ENCODE measurements at places on chromosomes 12 and 14.

DNA sequence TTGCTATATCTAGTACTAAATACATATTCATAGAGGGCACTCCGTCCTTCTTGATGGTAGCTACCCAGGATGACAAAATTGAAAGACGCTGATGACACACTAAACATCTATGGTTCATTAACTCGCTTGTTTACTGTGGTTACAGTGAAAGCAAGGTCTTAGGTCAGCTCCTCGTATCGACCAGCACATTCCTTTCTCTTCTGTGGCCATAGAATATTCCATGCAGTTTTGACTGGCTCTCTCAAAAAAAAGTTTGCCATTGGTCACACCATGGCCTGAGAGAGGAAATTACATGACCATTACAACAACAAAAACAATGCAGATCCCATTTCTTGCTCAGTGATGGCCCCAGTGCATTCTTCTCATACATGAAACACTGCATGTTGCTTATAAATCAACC is 411.4 kb upstream of the SOX5 start:
- no peak for DNase-seq

- no peak for DNase-seq
Measured at GRCh38 chr12:77003246-77003645, 62.1 kb downstream of the E2F7 start.

DNA sequence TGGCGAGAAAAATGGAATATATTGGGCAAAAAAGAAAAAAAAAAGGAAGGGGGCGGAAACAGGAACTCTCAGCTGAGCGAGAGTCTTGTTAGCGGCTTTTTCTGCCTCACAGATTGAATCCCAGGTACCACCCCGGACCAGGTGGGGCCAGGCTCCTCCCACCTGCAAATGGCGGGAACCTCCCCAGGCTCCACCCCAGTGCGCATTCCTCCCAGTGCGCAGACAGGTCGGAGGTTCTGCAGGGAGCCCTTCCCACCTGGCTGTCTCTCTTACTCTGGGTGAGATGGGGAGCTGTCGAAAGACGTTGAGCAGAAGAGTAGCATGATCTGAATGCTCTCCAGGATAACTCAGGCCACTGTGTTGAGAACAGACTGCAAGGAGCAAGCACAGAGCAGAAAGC is 57.0 kb upstream of the ETV6 start:
- DNase-seq: no peak

DNA sequence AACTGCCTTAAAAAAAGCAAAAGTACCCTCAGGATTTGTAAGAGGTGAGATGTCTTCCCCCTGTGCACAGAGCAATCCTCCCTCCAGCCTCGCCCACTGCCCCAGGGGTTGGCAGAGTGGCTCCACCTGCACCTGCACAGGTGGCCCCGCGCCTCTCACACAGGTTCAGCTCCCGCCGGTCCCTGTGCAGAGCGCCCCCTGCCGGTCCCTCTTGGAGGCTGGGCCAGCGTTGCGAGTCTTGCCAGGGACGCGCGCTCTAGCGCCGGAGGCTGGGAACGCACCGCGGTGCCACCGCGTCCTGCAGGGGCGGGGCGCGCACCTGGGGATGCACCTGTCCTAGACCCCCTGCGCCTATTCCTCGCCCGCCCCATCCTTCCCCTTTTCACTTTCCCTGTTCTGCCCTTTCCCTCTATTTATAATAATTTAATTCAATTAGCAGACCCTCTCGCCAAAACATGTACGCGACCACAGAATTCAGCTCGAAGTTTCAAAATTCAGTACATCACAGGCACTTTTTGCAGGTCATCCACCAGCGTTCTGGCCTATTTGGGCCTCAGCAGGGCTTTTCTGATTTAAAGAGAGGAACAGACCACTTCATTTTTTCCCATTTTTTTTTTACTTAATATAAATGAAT is 618.6 kb downstream of the AACS start:
- no peak for DNase-seq

GRCh38 chr12:30797689-30798088 is 42.9 kb upstream of the CAPRIN2 start:
- no peak for DNase-seq

DNA sequence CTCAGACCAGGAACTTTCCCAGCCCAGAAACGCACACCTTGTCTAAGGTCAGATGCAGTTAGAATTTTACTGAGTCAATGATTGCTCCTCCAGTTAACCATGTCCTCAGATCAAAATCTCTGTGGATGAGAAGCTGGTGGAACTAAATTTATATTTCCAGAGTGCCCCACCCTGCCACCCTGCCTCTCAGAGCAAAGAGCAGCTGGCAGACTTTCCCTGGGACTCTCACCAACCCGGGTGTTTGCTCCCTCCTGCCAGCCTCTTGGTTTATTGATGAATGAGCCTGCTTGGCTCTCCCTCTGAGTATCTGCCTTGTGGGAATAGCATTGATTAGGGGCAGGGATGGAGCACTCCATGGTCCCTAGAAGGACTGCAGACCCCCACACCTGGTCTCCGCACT is 5.9 kb upstream of the KRT1 start:
- DNase-seq: no peak

- DNase-seq: no peak
Measured at GRCh38 chr12:4003576-4003975, 130.4 kb upstream of the PARP11 start.

DNA sequence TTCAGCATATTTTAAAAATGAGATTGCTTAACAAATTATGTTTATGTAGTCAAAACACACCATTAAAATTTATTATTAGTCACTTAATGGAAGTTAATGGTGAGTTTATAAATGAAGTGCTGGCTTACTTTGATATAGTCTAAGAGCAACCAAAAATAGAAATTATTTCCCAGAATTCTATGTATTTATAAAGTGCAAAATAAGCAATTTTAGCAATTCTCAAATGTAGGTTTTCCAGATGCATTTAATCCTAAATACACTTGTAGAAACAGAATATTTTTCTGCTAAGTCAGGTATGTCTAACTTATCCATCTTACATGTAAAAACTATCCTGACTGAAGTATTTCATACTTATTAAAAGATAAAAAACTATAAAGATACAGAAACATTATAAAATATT is 11.2 kb downstream of the LMO3 start:
- no peak for DNase-seq

DNA sequence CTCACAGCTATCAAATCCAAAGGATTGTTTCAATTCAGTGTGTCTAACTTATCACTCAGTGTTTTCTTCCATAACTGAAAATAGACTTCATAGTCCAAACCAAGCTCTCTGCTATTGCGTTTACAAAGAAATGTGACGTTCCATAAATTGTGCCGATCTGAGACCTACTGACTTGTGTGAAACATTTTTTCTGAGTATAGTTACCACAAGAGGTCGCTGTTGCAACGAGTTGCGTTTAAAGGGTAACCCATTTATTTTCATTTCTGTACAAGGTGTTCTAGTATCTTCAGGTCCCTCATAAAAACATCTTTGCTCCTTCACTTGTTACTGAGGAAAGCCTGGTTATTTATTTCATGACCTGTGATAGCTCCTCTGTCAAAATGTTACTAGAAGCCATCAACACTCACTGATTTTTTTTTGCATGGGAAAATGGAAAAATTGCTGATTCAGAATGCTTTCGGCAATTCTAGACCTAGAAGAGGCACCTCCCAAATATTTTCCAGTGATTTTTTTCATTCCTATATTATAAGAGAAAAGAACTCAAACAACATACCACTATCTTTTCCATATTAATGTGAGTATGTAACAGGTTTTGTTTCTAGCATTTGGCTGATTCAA is 60.9 kb upstream of the OR4E1 start:
- DNase-seq: no peak

GRCh38 chr14:54211551-54212308 is 185.1 kb upstream of the CDKN3 start:
- DNase-seq: no peak

GRCh38 chr12:104549815-104550480 is 93.2 kb downstream of the CHST11 start:
- DNase-seq: no peak

- DNase-seq: no peak
Measured at GRCh38 chr14:87331991-87332390, 661.0 kb downstream of the GALC start.

DNA sequence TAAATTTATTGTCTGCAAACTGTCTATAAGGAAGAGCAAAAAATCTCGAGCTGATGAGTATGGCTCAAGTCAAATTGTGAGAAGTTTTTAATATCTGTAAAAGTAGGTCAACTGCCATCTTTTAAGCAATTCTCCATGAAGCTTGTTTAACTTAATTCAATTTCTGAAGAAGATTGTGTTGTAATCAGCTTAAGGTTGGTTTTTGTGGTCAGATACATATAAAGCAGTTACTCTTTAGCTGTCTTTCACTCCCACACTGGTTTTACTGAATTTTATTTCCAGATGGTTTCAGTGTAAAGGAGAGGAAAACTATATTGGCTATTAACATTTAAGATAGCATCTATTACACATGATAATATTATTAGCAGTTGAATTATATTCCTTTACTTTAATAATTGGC is 1165.1 kb downstream of the SLC16A7 start:
- DNase-seq: no peak

DNA sequence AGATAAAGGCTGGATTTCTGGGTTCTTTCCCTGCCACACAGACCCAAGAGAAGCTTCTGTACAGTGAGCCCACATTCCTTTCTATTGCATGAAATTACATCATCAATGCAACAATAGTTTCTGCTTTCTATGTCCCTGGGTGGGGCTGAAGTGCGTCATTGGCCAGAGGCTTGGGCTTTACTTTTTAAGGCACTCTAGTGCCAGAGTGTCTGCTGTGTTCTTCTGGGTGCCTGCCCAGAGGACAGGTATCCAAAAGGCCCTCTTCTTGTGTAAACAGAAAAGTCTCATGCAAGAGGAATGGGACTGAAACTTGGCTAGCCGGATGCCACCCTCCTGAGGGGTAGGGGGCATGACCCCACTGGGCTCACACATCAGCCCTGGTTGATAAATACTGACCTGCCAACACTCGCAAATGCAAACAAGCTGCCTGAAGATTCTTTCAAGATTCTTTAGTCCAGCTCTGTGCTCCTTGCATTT is 5.9 kb downstream of the KRT86 start:
- peak; percentile 64 for DNase-seq

- no peak for DNase-seq
Measured at GRCh38 chr12:24861766-24862540, 86.9 kb downstream of the BCAT1 start.

DNA sequence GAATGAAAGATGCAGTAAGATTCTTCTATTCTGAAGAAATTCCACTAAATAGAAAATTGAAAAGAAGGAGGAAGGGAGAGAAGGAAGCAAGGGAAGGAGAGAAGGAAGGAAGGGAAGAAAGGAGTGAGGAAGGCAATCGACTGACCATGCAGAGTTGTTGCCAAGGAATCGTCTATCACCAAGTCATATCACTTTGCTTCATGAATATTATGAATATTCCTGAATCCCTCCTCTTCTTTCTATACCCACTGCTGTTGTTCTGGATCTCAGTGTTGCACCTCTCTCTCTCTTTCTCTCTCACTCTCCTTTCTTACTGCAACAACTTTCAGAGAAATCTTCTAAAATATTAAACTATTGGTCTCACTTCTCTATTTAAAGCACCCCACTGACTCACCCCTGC is 222.4 kb downstream of the IPO8 start:
- DNase-seq: no peak

GRCh38 chr12:68223067-68223747 is 2.4 kb downstream of the IL26 start:
- DNase-seq: peak; percentile 70

GRCh38 chr14:68981539-68981976 is 2.5 kb upstream of the ACTN1 start:
- DNase-seq: no peak

Data from lower leg skin (tissue), 4 donors.